ENCODE measurements at places on chromosomes 1 and 21.

GRCh38 chr1:188708795-188709535 is 1768.7 kb downstream of the BRINP3 start:
- no peak for DNase-seq

GRCh38 chr1:189429610-189430009 is 1048.1 kb downstream of the BRINP3 start:
- no peak for DNase-seq

DNA sequence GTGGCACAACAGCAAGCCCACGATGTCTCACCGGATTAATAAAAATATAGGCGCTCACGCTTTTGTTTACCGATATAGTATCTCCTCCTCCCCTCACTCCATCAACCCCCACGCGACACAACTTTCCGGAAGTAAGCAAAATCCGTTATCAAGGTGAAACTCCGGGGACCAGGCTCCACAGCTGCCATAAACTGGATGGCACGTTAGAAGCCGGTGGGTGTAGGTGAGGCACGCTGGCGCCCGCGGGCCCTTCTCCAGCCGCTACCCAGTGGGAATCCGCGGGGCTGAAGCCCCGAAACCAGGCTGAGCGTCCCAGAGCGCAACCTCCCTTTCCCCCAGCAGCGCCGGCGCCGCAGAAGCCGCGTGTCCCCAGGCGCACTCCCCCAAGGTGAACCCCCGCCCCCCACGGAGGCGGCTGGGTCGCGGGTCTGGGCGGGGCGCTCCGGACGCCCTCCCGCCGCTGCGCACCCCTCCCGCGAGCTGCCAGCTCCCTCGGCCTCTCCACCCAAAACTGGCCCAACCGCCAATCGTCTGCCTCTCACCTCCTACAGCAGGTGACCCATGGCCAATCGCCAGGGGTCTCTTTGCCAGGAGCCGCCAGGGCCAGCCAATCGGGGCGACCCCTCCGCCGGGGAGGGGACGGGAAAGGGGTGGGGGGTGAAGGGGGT is 112.4 kb downstream of the OSBPL9 start:
- DNase-seq, result peak; percentile 94

DNA sequence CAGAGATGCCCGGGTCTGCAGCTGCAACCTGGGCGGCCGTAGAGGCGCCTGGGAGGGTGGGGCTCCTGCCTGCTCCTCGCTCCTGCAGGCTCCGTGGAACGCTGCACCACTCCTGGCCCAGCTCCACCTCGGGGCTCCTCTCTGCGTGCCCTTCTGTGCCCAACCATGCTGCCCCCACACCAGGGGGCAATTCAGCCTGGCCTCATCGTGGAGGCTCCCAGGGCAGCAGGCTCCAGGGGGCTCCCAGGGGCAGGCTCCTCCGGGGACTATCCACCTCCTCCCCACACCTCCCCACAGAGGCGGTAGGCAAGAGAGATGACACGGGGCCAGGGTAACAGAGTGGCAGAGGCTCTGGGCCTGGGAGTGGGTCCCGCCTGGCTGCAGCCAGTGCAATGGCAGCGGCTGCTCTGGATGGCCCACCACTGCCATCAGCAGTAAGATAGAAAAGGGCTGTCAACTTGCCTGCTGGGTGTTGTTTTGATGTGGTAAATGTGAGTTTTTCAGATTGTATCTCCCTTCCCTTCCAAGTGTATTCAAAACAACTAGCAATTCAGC is 22.4 kb upstream of the LRRC8C start:
- peak; percentile 58 for DNase-seq

DNA sequence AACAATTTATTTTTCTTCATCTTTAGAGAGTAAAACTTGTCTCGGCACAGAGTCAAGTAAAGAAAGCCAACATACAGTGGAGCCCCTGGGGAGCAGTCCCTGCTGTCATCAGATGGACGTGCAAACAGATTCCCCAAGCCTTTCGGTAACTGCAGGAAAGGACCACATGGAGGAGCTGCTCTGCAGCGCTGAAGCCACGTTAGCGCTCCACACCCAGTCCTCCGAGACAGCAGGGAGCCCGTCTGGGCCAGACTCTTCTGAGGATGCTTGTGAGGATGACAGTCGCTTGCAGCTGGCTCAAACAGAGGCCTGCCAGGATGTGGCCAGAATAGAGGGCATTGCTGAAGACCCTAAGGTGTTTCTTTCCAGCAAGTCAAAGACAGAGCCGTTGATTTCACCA is 77.1 kb upstream of the SCCPDH start:
- peak; percentile 87 for DNase-seq
